ENCODE measurements at places on chromosomes 6 and 20.

DNA sequence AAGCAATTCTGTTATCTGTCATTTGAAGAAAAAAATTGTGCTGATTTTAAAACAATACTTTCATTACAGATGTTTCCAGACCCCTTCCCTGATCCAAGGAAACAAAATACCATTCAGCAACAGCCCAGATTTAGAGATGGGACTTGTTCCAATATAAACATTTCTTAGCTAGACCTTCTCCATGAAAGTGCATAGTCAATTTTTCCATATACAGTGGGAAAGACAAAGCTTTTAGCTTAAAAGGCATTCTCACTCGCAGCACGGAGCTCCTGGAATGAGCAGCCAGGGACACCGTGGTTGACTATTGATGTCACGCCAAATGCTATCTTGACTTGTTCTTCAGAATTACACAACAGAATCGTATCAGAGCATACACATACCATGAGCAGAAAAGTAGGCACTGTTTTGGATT, 21.5 kb downstream of the LAMA4 start:
- no peak for DNase-seq

GRCh38 chr6:3871515-3871914, 22.3 kb downstream of the FAM50B start:
- DNase-seq: no peak

DNA sequence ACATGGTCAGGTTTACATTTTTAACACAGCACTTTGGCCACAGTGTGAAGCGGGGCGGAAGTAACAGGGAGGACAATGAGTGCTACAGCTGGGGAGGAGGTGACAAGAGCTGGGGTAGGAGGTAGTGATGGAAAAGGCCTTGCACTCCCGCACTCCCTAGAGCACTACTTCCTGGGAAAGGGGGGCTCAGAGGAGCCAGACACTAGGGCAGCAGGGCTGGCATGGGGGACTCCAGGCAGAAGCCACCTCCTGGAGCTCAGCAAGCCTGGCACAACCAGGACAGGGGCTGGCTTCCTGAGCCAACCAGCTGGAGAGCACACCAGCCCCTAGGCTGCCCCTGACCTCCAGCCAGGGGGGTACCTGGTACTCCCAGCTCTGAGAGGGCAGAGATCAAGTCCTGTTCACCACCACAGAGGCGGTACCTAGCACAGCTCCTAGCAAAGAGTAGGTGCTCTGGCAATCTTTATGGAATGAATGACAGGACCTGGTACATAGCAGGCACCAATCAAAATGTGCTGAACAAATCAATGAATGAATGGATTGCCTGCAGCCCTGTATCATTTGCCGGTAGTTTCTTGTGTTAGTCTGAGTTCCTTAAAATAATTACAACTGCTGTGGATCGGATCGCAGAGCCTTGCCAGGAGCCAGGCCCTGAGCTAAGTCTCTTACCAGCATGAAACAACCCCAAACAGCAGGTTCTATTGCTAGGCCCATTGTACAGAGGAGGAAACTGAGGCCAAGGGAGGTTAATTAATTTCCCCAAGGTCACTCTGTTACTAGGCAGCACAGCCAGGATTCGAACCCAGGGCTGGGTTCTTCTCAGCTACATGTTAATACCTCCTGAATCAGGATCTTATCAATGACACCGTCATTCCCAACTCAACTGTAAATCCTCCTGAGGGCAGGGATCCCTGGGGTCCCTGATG, 15.5 kb downstream of the NOL4L start:
- DNase-seq: no peak

GRCh38 chr6:168590406-168590805, 149.4 kb downstream of the SMOC2 start:
- no peak for DNase-seq

DNA sequence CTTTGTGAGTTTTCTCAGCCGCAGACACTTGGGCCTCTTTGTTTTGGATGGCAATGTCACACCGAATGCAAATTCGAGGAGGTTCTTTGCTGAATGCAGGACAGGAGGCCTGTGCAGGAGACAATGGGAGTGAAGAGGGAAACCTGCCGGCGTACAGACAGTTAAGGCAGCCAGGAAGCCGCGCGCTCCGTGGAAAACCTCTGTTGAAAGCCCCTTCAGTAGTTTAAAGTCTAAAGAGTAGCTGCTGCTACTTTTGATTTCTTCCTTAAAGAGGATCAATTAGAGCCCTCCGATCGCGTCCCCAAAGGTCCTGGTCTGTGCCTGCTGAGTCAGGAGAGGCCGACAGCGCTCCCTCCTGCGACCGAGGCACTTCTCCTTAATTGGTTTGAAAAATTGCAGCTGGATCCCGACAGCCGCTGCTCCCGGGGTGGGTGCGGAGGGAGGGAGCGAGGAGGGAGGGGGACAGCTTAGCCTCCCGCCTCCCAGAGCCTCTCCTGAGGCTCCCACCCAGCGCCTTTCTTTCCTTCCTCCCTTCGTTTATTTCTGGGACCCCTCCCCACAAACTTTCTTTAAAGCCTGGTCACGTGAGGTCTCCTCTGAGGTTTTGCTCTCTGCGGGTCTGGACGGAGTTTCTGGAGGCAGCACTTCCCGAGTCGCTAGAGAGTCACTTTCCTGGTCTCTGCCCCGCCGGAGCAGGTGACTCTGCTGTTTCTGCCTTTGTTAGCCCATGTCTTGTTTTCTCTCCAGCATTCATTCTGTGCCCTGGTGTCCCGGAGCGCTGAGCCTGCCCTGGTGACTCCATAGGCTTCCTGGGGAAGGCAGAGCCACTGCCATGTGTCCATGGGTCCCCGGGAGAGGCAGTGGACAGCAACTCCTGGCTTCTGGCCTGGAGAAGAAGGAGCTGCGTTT, 22.3 kb upstream of the RPP40 start:
- no peak for DNase-seq

GRCh38 chr6:70119218-70119835, 183.6 kb downstream of the COL9A1 start:
- no peak for DNase-seq

DNA sequence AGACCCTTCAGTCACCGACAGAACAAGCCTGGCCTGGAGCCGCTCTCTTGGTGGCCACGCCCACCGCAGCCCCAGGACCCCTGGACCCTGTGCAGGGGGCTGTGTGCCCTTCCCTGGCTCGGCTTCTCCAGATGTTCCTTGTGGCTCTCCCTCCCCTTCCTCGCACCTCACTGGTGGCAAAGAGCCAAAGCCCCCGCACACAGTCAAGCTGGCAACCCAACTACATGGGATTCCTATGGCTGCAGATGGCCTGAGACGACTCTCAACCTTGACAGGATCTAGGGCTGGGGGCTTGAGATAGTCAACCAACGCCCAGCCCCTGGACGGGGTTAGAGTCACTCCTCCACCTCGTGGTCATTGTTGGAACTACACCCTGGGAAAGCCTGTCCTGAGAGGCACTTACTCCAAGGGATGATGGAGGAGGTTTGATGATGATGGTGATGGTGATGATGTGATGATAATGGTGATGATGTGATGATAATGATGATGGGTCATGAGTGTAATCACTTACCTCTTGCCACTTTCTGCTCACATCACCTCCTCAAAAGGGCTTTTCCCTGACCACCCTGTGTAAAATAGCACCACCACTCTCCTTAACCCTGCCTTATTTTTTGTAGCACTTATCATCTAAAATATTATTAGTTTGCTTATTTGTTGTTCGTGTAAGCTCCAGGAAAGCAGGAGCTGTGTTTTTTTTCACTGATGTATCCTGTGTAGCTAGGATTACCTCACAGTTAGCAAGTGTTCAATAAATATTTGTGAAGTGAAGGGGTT, 278.4 kb downstream of the LRFN2 start:
- DNase-seq: no peak

GRCh38 chr20:10125757-10126156, 91.0 kb downstream of the ANKEF1 start:
- DNase-seq: no peak

DNA sequence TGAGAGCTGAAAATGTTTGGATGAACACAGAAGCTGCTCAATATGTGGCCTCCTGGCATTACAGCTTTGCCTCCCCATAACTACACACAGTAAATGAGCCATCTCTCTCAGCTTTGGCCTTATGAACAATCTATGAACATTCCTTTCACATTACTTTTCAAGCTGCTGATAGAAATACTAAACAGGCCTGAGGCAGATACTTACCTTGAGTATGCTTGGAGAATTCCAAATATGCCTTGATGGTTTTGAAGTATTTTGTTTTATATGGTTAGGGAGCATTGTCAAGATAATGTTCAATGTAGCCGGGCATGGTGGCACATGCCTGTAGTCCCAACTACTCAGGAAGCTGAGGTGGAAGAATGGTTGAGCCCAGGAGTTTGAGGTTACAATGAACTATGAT, 104.5 kb downstream of the CD24 start:
- DNase-seq: no peak

DNA sequence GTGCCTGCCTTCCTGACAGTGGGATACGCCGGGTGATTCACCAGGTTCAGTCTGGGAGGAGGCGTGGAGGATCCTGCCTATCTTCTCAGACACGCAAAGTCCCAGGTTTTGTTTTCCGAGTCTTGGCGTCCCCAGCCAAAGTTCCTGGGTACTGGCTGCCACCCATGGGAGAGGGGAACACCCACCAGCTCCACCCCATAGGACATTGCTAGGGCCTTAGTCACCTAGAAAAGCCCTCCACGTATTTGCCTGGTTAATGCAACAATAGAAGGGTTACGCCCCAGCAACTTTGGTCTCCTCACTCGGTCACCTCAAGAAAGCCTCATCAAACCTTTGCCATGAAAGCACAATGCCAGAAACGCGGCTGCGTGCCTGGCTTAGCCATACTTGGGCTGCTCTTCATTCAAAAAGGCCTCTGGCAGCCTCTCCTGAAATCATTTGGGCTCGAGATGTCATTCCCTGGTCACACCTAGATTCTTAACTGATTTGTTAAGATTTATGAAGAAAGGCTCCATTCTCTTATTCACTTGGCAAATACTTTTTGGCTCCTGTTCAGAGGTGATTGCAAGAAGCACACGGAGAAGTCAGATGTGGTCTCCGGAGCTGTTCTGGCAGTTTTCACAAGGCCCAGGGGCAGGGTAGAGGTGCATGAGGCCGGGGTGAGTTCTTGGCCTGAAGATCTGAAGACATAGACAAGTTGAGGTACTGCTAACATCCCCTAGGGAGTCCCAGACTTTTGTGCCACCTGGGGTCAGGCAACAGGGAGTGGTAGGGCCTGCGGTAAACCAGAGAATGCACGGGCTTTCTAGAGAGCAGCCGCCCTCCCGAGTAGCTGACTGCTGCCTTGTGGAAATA, 35.5 kb upstream of the ZNF133 start:
- DNase-seq: no peak

- DNase-seq: no peak
These were observed 246.3 kb downstream of the FNDC1 start for GRCh38 chr6:159415540-159415939.

All from activated T-helper 1 cell treated with Interleukin-2 at 50 U/mL for 16 hours (primary cell).